ENCODE measurements at places on chromosomes 11 and 22.

GRCh38 chr22:48907591-48907990 lies 920.1 kb downstream of the BRD1 start:
- DNase-seq: no peak

DNA sequence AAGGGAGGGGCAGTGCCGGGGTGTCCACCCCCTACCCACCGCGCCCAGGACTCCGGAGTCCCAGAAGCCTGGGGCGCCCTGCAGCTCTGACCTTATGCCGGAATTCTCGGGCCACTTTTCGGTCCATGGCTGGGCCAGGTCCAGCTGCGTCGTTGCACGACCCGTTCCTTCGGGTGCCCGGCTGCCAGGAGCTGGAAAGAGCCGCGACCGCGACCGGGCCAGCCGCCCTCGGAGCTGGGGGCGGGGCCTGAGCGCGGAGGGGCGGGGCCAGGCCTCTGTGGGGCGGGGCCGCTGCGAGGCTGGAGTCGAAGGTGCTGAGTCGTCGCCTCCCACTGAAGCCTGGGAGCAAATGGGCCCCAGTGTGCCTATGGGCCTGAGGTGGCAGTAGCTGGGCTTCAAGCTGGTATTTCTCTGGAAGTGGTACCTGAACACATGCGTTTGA lies at the start of gene USH1C:
TSS of gene USH1C (minus strand) at position 236 of the 442 bp plus-strand sequence. CDS start at position 127, 109 bp downstream.
- DNase-seq: no peak

GRCh38 chr11:76033699-76034098 lies 172.6 kb downstream of the WNT11 start:
- no peak for DNase-seq

GRCh38 chr22:49051491-49052022 lies 776.1 kb downstream of the BRD1 start:
- DNase-seq: no peak

DNA sequence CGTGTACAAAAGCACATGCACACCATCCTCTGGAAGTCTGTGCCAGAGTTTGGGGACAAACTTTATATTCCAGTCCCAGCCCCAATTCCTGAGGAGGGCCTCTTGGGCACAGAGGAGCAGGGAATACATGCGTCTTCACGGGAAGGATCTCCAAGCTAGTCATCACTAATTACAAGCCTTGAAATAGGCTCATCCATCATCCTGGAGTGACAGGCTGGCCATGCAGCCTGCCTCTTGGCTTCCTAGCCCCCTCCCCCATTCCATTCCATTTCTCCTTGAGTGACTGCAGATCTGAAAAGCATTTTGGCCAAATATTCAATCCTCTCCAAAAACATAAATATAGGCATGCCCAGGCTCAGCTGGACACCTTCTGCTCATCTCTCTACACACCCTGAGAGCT lies 24.8 kb downstream of the SERPING1 start:
- no peak for DNase-seq

Data from fibroblast of upper back skin (primary cell).